ENCODE measurements at places on chromosomes 12 and 14. TPM values are rescaled to one million over a fixed set of nuclear protein-coding genes. Genes with fewer than 3 reads are reported as not detected.

Gene NELL2
- 4.2 TPM for polyA plus RNA-seq

DNA sequence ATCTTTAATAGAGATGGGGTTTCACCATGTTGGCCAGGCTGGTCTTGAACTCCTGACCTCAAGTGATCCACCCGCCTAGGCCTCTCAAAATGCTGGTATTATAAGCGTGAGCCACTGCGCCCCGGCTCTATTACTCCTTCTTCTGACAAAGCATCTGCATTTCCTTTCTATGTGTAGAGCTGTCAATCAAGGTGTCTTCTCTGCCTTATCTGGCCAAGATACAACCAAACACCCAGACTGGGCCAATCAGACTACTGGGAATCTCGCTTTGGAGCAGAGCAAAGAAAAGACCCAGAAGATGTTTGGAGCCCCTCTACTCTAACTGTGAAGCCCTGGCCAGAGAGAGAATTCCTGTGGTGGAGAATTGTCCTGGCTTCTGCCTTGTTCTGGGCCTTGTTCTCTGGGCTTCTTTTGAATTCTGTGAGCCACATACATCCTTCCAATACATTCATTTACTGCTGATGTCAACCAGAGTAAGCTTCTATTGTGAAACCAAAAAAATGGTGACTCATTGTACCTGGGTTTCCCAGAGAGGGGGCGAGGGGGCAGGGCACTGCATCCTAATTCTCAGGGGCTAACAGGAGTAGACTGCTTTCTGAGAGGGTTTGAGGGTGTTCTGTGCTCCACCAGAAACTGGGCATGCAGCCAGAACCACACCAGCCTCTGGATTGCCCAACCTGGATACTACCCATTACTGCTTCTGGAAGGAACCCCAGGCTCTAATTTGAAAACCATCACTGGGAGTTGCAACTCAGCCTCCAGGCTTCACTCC lies 18.8 kb upstream of the FLVCR2 start:
- DNase-seq, result no peak

DNA sequence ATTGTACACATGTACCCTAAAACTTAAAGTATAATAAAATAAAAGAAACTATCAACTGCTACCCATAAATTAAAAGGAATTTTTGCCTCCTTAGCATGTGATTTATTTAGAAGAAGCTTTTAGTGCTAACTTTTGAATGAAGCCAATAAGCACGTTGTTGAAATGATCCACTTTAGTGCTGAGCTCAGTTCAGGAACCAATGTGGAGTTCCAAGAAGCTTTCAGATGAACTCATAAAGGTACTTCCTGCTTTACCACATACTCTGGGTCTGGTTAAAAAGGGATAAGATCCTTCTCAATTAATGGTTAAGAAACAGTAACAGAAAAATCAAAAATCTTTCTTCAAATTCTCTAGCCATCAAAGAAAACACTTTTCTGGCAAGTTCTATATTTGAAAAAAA lies 39.4 kb downstream of the TMTC1 start:
- DNase-seq, result no peak

DNA sequence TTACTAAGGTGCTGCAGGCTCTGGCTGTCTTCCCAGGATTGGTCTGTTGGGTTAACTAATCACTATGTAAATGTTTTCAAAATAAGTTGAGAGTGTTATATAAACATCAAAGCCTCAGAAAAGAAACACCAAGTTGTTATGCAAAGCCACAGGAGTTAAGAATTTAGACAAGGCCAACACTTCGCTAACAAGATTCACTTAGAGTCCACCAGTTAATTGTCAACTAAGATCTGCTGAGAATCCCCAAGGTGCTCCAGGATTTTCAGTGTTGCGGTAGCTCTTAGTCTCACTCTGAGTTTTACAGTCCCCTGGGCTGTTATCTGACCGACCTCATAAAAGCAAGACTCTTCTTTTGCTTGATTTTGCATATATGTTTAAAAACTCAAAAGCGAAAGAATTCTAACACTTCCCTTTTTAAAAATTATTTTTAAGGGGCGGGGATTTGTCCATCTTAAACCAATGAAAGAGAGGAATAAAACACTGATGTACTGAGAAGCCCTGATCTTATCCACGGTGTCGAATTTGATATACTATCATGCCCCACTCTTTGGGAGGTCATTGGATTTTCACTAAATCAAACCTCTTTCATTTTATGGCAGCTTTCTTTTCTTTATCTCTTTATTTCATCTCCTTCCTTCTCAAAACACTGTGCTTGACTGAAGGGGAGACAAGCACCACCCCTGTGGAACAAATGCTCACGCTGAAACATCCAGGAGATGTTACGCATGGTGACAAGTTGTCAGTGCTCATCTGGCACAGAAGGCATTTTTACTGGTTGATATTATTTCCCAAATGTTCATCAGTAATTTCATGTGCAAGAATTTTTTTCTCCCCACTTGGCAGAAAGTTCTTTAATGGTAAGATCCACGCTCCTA lies 7.0 kb downstream of the NIN start:
- DNase-seq, result no peak

- DNase-seq, result no peak
These were observed 2.8 kb downstream of the TBX5 start for GRCh38 chr12:114403011-114403689.
